Stimulated activated CD8-positive, alpha-beta memory T cell treated with anti-CD3 and anti-CD28 coated beads, Interleukin-4, amount 100 ng/mL, for 48 hours (primary cell): ENCODE measurements at places on chromosomes 7 and 10.

DNA sequence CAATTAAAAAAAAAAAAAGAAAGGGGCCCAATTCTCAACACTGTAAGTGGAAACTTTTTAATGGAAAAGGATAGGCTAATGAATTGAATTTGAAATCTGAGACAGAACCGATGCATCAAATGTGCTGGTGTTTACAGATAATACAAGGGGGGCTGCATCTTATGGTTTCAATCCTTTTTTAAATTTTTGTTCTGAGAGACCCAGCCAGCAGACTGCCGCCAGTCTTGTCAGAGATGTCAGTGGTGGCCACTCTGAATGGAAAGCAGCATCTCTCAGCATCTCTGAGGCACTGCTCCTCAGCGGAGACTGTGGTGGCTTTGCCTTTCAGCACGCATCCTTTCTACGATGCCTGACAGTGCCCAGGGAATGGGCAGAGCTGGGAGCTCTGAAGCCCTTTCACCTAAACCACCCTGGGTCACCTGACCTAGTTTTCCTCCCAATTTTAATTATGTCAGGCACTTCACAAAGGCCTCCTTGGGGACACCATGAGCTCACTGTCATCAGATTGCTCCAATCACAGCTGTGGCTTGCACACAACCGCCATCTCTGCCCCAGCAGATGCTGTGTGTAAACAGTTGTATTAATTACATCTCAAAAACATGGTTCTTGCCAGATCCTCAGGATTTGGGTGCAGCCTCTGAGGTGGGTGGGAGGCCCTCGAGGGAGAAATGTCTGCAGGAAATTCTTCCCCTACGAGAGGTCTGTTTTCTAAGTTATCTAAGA lies 81.2 kb downstream of the EGFR start:
- no peak for DNase-seq

DNA sequence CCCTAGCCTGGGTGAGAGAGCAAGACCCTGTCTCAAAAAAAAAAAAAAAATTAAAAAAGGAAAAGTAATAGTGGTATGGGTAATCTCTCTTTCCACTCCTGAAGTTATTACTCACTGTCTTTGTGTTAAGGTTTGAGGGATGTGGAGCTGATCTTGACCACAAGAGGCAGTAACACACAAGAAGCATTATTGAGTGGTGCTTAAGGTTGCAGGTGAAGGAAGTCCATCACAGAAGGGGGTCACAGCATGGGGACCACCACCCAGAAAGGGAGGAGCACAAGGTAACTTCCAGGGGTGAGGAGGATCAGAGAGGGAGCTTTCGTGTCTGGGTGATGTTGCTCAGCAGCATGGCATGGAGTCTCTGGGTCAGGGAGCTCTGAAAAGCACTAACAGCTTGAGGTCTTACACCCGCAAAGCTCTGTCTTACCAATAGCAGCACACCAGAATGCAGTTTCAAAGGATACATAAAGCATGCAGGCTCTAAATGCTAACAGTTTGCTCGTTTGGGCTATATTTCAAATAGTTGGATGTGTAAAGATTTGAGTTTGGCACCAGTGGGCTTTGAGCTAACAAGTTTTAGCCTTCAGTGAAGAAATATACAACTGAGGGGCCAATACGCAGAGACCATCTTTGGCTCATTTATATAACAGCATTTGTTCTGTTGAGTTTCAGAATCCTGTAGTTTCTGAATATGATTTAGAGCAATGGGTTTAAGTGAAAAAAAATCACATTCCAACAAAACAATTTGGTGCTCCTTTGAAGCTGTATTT lies 100.4 kb upstream of the DNAJC1 start:
- no peak for DNase-seq

DNA sequence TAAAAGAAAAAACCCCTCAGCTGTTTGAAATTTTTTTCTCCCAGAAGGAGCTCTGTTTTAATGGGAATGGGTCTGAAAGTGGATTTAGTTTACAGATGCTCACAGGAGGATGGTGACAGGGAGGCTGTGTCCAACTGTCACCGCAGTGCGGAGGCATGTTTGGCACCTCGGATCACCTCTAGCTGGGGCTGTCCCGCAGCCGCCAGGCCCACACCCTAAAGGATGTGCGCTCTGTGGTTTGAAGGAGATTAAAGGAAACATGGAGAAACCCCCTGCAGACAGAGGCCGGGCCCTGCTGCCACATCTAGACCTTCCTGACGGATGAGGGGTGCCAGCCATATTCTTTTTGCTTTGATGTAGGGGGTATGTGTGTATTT lies 160.6 kb downstream of the DNAJB6 start:
- peak; percentile 19 for DNase-seq

- DNase-seq: no peak
Measured at GRCh38 chr7:115034515-115034914, 112.6 kb downstream of the MDFIC start.

GRCh38 chr10:77077316-77077945 lies 560.2 kb downstream of the KCNMA1 start:
- DNase-seq: no peak

DNA sequence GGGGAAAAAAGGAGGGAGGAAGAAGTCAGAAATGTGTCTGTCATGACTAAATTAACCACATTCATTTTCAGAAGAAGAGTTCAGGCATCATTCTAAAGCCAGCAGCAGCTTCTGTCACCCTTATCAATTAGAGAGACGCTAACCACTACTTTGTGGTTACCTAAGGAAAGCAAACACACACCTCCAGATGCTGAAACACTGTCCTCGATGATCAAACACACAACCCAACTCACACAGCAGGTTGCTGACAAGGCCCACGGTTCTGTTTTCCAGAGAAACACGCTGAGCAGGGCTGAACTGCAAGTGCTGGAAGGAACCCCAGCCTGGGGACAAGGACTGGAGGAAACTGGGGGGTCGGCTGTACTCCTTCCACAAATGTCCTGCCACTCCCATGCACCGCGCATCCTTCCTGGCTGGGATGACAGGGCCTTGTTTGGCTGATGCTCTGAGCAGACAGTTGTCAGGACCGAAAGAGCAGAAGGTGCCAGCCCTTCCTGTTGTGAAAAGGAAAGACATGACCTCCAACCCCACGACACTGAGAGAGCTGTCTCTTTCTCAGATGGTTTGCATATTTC lies 36.6 kb downstream of the PRKCQ start:
- peak; percentile 72 for DNase-seq

- DNase-seq: no peak
Measured at GRCh38 chr10:29732918-29733317, 98.1 kb upstream of the SVIL start.

- DNase-seq: no peak
Measured at GRCh38 chr7:99193527-99194220, 14.2 kb downstream of the KPNA7 start.

- no peak for DNase-seq
Measured at GRCh38 chr7:28207486-28208158, 27.0 kb upstream of the JAZF1 start.

- no peak for DNase-seq
Measured at GRCh38 chr10:88026031-88026430, 162.6 kb downstream of the PTEN start.

- peak; percentile 47 for DNase-seq
Measured at GRCh38 chr7:69598081-69598486, at the start of gene AUTS2. TSS of gene AUTS2 (plus strand) at chr7:69598475. CDS start at chr7:69599654, 1,179 bp downstream.

DNA sequence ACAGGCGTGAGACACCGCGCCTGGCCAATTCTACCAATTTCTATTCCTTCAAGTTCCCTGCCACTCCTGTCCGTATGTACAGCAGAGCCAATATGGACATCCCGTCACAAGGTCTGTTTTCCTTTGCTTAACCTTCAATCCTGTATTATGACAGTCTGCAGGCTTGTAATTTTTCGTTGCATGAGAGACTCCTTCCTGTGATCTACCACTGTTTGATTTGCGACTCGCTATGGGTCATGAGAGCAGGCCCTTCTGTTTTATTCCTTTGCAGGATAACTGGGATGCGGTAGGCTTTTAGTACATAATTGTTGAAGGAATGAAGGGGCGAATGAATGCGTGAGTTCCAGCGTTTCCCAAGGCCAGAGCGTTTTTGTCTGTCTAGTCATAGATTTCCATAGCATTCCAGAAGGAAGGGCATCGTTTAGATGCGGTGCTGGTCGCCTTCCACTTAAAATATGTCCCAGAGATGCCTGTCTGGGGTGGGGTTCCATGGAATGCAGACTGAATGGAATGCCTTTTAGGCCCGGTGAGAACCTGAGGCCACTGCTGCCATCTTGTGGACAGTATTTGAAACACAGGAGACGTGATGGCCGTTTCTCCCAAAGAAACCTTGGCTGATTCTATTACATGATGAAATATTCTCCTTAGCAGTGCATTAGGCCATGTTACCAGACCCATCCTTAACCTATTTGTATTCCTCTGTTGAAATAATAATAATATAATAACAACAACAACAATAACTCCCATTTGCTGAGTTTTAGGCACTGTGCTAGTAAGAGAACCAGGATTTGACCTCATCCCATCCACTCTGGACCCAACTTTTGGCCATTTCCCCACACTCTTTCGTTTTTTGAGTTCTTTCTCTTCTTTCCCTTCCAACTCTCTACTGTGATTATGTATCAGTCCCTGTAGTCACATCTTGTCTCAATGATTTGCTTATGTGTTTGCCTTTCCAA lies 193.2 kb downstream of the MYOF start:
- DNase-seq: peak; percentile 72

GRCh38 chr7:85423209-85423895 lies 236.5 kb upstream of the SEMA3D start:
- no peak for DNase-seq

GRCh38 chr7:155339474-155339873 lies 41.8 kb downstream of the INSIG1 start:
- DNase-seq: peak; percentile 21

GRCh38 chr7:69211739-69212138 lies 386.5 kb upstream of the AUTS2 start:
- no peak for DNase-seq

DNA sequence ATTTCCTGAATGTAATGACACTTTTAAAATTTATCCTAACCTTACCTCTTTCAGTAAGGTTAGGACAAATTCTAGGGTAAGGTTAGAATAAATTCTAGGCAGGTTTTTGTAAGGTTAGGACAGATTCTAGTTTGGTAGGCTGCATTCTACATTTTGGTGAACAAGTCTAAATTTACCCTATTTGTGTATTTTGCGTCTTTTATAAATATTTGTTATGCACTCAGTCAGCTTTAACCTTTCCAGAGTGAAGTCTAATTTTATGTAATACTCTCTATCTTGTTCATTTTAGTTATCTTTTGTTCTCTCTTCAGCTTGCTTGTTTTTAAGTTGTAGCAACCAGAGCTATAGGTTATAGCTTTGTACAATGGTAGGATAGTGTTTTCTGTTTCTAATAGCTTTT lies 54.0 kb downstream of the GLCCI1 start:
- DNase-seq: no peak

- DNase-seq: no peak
Measured at GRCh38 chr10:21048068-21048467, 151.0 kb upstream of the NEBL start.

DNA sequence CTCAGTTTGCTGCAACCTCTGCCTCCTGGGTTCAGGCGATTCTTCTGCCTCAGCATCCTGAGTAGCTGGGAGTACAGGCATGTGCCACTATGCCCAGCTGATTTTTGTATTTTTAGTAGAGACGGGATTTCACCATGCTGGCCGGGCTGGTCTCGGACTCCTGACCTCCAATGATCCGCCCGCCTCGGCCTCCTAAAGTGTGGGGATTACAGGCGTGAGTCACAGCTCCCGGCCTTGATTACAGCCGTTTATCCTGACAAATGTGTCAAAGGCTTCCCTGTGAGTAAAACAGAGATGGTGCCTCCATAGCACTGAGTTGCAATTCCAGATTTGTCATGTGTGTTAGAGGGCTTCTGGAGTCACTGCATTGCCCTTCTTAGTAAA lies 273.7 kb downstream of the CCDC3 start:
- no peak for DNase-seq

- no peak for DNase-seq
Measured at GRCh38 chr7:31100871-31101270, 48.8 kb downstream of the ADCYAP1R1 start.

- DNase-seq: no peak
Measured at GRCh38 chr7:140506788-140507464, 27.6 kb upstream of the MKRN1 start.

DNA sequence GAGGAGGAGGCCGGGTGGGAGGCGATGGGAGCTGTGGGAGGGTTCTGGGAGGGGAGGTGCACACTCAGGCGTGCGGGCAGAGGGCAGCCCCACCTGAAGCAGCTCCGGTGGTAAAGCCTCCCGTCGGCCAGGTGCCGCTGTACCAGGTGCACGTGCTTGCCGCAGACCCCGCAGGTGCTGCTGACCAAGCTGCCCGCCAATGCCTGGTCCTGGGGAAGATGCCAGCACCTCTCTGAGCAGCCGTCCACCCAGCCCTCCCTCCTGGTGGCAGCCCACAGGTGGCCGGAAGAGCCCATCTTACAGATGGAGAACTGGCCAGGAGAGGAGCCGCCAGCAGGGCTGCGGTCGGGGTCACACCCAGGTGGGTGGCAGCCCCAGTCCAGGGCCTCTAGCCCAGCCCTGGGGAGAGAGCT lies 12.6 kb downstream of the MICALL2 start:
- no peak for DNase-seq

- DNase-seq: no peak
Measured at GRCh38 chr10:63286754-63287264, 153.7 kb downstream of the NRBF2 start.

- DNase-seq: no peak
Measured at GRCh38 chr7:30406664-30407425, 71.7 kb downstream of the NOD1 start.

DNA sequence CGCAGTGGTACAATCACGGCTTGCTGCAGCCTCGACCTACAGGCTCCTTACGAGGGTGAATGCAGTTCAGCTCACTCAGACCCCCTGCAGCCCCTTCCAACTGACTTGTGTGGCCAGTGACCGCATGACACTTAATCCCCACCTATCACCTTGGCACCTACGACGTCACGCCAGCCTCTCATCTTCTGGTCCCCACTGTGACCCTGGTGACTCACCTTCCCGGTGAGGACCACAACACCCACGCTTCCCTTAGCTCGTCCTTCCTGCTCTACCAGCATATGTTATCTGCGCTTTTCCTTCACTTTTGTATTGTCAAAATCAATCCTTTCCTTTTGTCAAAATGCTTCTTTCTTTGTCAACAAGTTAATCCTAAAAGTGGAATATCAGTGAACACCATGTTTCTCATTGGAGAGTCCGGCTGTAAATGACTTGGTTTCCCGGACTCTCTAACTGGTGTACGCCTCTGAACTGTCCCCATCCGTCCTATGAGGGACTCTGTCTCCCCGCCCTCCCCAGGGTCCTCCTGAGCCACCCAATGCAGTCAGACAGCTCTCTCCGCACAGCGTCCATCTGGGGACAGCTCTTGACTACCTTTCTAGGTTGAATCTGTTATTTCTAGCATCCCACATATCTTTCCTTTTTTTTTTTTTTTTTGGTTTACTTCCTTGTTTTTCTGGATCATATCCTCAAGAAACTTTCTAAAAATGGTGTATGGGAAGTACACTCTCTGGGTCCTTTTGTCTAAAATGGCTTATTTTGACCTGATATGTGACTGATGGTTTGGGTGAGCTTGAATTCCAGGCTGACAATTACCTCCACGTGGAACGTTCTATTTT lies 37.3 kb downstream of the CFAP46 start:
- peak; percentile 70 for DNase-seq

- DNase-seq: no peak
Measured at GRCh38 chr7:37671876-37672275, 11.7 kb upstream of the GPR141 start.

GRCh38 chr10:112958275-112958995 lies 8.4 kb downstream of the TCF7L2 start:
- no peak for DNase-seq

- no peak for DNase-seq
Measured at GRCh38 chr10:27157150-27157549, 2.0 kb downstream of the MASTL start.

- peak; percentile 81 for DNase-seq
Measured at GRCh38 chr10:48658243-48658974, 26.3 kb upstream of the WDFY4 start.
